Stimulated activated CD4-positive, alpha-beta T cell treated with anti-CD3 and anti-CD28 coated beads, Interleukin-1b, Interleukin-23, amount 100 ng/mL, for 4 hours (primary cell): ENCODE measurements at places on chromosomes 3 and 15.

GRCh38 chr3:55716044-55716443 lies 228.9 kb upstream of the WNT5A start:
- no peak for DNase-seq

DNA sequence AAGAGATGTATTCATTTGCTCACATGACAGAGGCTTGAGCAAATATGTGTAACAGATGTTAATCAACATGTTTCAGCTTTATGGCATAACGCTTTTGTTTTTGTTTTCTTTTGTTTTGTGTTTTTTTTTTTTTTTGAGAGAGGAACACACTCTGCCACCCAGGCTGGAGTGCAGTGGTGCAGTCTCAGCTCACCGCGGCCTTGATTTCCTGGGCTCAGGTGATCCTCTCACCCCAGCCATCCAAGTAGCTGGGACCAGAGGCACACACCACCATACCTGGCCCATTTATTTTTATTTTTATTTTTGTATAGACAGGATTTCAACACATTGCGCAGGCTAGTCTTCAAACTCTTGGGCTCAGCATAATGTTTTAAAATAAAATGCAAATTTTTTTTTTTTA lies 1504.4 kb upstream of the CADM2 start:
- DNase-seq: no peak

DNA sequence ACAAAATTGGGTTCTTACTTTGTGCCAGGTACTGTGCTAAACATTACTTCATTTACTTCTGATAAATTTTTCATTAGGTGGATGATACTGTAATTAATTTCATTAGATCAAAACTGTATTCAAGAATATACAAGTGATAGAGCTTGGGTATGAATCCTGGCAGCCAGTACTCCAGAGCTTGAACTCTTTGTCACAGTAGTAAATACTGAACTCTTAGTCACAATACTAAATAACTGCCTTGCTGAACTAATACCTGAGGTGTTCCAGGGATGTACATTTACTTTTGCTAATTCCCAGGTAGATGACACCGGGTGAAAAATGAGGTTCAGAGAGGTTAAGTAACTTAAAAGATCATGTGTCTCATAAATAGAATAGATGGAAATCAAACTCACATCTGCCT lies 20.3 kb downstream of the FXR1 start:
- DNase-seq: no peak

- DNase-seq: no peak
Measured at GRCh38 chr3:127512256-127512655, 78.3 kb downstream of the TPRA1 start.

GRCh38 chr15:80580106-80580505 lies 115.0 kb upstream of the ABHD17C start:
- no peak for DNase-seq

DNA sequence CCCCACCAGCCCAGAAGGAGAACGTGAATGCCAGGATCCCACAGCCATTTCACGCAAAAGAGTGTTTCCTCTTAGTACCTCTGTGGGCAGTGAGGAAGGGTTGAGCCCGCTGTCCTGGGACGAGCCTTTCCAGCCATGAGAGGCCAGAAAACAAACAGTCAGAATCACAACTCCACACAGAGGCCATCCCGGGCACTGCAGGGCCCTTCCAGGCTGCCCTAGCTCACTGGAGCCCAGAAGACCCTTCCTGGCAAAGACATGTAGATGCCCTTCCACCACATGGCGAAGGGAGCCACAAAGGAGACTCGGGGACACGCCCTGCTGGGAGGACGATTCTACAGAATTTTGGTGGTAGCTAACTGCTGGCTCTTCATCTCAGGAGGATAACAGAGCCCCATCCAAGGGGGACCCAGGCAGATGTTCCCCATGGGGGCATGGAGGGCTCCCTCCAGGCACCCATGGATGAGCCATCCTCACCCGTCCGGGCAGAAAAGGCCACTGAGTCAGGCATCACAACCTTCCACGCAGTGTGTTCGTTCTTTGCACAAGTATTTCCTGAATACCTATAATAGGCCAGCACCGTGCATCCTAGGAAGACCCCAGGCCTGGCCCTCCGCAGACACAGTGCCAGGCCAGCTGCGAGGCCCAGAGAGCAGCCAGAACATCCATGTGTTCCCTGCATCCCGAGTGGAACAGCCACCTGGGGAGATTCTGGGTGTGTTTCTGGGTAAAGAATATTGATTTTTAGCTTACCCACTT lies 47.2 kb downstream of the SLC12A8 start:
- no peak for DNase-seq

DNA sequence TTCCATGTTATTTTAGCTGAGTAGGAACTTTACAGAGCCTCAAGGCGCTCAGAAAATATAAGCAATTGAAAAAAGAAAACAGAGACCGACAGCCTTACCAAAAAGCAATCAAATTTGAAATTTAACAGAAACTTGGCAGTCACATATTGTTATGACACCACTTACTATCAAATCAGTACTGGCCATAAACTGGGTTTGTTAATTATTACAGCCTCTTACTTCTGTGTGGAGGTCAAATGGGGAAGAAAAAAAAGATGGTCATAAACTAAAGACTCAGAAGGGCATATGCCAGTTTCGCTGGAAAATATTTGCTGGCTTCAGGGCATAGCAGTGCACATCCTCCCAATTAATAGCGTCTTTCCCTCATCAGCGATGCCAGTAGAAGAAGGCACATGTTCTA lies 45.5 kb upstream of the SUCLG2 start:
- DNase-seq: no peak

DNA sequence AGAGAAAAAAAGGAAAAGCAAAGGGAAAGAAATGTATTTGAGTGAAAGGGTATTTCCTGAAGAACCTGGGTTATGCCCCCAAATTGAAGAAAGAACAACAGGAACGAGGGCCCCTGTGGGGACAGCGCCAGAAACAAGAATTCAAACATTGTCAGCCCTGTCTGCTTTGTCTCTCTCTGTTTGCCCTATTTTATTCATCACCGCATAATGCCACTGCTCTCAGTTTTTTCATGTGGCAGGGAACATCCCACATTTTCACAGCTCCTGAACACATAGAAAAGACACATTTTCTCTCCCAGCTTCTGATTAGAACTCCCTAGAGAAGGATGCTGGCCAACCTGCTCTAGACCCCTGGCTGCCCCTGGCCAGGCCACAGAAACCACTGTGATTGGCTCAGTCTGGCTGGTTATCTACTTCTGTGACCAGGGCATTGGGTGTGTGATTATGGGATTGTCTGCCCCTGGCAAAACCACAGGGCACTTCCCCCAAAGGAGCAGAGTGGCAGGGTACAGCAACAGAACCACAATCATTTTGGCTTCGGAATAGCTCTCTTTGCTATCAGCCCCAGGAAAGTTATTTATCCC lies 31.3 kb upstream of the CCDC54 start:
- no peak for DNase-seq

- DNase-seq: no peak
Measured at GRCh38 chr3:38110314-38111050, 26.4 kb downstream of the ACAA1 start.

DNA sequence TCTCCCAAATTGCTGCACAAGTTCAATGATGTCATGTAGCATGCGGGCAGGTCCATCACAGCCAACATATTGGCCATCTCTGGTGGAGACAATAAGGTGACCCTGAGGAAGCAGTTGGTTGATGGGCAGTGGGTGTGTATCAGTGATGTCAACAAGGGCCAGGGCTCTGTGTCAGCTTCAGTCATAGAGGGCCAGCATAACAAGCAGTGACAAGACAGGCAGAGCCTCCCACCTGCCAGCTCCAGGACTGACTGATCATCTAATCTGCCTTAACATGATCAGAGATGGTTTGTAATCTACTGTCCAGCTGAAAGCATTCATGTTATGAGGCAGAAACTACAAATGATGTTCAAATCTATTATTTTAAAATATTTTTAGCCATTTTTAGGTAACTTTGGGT lies 62.3 kb downstream of the GLB1 start:
- DNase-seq: no peak

DNA sequence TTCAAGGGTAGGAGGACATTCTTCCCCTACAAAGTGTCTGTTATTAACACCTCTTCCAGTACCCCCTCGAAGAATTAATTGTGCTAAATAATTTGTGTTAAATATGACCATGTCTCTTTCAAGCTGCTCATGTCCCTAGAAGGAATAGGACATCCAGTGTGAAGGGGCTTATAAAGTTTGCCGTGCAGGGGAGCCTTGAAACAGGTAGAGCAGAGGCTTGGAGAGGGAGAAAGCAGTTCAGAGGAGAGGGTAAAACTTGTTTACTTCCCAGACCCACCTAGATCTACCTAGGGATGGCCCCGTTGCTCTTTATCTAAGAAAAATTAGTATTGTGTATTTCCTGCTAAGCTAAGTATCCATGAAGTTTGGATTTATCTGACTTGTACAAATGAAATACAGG lies 114.8 kb downstream of the CACNA2D3 start:
- no peak for DNase-seq

- DNase-seq: no peak
Measured at GRCh38 chr15:62546628-62547027, 381.5 kb upstream of the C2CD4B start.

DNA sequence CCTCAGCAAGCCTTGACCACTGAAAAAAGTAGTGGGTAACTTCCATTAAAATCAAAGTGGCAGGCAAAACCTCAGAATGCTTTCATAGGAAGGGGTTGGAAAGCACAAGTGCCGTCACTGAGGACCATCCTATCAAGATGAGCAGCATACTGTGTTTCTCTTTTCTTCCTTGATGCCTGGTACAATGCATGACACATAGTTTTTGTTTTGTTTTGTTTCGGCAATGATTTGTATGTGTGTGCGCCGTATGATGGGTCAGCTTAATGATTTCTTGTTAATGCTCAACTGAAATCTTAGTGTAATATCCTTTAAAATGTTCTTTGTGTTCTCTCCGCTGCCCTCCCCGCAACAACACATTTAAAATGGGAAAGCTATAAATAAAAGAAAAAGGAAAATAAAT lies 476.4 kb upstream of the KCNMB2 start:
- DNase-seq: no peak

- no peak for DNase-seq
Measured at GRCh38 chr3:72517921-72518424, 330.3 kb downstream of the SHQ1 start.

GRCh38 chr3:38588995-38589937 lies 60.2 kb downstream of the SCN5A start:
- no peak for DNase-seq

- no peak for DNase-seq
Measured at GRCh38 chr15:36756707-36757106, 177.3 kb downstream of the CDIN1 start.

- DNase-seq: no peak
Measured at GRCh38 chr15:64699751-64700388, 75.5 kb downstream of the RBPMS2 start.

DNA sequence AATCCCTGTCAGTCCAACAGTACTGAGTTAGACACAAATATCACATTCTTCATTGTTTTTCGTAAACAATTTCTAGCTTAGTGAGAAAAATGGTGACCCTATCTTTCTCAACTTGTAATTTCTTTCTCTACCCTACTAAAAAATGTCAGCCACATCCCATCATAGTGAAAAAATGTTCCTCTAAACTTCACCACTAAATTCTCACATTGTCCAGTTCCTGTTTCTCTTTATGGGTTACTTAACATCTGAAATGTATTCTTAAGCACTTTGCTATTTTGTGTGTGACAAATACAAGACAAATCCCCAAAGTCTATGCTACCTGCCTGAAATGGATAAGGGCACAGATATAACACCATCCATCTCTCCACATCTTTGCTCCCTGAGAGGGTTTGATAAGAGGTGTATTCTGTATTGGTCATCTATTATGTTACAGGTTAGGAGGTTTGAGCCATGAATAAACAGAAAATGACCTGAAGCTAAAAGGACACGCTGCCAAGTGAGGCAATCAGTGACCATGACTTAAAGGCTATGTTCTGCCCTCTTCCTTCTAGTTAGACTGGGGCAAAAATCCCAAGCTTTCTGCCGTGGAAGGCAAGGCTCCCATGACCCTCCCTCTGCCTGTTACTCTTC lies 118.2 kb downstream of the GADL1 start:
- DNase-seq: no peak

DNA sequence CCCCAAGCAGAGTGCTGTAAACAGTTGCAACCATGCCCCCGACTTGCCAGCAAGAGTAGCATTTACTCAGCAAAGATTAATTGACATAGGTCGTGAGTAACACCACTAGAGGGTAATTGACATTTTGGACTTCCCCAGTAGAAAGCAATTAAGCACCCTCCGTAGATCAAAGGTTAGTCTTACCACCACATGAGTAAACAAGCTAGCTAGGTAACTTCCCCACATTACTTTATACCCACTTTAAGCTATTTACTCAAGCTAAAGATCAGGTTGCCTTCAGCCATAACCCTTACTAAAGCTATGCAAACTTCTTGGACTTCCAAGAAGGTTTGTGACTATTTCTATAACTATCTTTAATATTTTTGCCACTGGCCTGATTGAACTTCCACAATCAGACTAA lies 1072.7 kb downstream of the OTOL1 start:
- no peak for DNase-seq

DNA sequence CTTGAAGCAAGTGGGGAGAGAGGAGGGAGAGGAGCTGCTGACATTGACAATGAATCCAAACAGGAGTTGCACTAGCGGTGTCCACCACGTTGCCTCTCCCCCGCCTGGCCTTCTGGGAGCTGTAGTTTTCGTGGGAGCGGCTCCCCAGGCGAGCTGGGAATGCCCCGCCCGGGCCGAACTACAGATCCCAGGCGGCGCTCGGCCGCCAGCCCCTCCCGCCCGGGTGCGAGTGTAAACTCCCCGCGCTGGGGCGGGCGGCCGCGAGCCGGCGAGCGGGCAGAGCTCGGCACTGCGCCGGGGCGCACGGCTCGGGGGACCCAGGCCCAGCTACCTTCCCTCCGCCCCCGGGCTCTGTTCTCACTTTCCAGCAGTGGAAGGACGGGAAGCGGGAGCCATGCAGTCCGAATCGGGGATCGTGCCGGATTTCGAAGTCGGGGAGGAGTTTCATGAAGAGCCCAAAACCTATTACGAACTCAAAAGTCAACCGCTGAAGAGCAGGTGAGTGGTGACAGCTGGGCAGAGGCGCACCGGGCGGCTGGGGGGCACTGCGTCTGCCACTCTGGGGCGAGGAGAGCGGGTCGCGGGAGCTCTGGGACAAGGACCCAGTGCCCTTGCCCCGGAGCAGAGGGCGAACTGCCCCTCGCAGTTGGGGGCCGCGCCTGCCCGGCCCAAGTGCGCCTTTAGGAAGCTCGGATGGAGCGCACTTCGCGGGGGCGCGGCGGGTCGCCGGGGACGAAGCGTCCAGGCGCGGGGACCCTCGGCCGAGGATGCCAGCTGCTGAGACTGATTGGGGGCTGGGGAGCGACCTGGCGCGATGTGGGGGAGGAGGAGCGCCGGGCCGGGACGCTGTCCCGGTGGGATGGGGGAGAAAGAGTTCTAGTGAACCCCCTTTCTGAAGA lies at the start of gene MITF:
Gene MITF, plus strand, starts transcription at position 261 of the 899 bp plus-strand sequence. Its CDS starts 134 bp downstream, at position 395.
- no peak for DNase-seq

DNA sequence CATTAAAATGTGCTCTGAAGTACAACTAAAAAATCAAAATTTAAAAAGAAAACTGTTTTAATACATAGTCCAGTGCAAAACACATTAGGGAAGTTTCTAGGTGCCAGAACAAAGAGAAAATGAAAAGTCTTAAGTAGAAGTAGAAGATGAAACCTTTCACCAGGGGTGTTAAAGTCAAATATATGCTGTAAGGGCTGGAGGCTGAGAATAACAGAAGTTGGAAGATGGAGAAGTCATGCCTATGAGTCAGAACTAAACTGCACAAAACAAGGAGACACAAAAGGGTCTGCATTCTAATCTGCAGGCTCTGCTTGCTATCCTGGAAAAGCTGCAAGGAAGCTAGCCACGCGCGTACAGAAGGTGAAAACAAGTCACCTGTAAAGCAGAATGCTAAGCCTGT lies 48.7 kb upstream of the CPB1 start:
- DNase-seq: no peak
